ENCODE measurements at places on chromosomes 7 and 10.

GRCh38 chr10:18498998-18499397 lies 152.4 kb downstream of the NSUN6 start:
- DNase-seq = no peak

DNA sequence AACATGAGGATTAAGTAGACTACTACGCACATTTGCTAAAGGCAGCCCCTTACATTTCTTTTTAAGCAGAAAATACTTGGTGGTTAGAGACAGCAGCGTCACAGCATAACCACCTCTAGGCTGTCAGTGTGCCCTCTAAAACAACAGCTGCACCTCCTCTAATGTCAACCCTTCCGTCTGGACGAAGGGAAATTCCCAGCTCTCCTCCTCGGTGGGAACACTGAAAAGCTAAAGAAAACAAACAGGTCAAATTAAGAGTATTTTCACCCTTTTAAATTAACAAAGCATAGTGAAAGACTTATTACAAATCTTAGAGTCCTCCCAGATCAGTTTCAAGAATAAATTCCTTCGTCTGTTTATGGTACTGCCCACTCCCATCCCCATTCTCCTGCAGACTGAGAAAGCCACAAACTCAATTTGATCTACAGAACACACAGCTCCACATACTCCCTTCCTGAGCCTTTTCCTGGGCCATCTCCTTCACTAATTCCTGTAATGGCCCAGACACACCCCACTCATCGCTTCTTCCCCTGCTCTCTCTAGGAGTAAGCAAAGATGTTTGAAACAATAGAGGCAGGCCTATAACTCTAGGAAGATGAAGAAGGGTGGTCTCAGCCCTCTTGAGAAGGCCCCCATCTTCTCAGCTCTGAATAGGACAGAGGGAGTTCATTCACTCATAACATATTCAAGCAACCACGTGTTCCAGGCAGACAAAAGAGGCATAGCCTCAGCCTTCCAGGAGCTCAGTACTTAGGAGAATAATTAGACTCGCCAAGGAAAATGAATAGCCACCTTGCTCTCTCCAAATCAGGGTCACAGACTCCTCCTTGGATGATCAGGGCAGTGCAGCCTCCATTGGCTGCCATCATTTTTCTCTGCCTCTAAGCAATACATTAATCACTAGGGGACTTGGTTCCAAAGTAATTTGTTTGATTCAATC lies 47.5 kb upstream of the HNRNPH3 start:
- no peak for DNase-seq

DNA sequence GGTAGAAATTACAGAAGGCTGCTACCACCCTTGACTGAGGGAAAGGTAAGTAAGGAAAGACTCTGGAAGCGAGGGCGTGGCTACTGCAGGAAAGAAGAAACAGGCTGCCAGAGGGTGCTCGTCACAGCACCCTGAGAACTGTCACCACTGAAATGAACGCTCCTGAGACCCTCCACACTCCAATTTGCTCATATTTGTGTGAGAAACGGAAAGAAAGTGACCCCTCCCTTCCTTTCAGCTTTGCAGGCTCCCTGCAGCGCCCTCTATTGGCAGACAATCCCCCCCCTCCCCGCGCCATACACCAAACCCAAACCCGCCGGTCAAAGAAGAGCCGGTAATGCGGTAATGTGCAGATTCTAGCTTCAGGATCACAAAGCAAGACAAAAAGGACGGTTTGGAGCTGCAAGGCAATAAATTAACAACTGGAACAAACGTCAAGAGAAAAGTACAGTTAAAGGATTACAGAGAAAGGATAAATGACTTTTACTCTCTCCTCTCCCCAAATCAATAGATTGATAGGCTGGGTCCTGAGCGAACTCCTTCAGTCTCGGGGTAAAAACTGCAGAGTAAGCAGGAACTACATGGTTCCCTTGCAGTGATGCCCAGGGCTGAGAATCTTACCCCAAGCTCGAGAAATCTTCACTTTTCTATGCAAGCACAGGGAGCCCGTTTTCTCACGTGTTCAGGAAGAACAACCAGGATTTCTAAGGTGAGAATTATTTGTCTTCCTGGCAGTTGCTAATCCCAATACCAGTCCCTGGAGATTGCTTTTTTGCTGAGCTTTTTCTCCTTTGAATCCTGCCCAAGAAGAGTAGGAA lies 47.6 kb downstream of the STEAP1B start:
- peak; percentile 6 for DNase-seq

DNA sequence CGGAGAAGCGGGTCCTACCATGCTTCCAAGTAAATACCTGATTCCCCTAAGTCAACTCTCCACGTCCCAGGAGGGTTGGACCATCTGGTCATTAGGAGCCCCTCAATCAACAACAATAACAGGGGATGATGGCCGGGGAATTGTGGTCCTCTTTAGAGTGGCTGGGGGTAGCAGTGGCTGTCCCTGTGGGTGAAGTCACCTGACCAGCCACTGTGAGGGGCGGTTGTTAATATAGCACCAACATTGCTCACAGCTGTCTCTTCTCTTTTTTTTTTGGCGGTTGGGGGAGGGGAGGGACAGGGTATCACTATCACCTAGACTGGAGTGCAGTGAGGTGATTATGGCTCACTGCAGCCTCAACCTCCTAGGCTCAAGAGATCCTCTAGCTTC lies 67.9 kb downstream of the SPDYE5 start:
- no peak for DNase-seq

DNA sequence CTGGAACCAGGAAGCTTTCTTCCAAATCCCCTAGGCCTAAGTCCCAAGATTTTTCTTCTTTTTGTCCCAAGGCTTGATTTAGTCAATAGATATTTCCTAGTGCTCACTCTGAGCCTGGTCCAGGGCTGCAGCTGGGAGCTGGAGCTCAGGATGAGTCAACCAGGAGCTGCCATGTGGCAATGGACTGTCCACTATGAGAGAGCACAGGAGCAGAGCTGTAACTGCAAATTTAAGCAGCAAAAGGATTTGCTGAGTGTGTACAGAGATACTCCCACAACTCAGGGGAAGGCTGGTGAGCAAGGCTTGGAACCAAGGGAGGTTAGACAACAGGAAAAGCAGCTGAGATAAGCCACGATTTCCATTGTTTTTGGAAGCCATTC lies 92.1 kb upstream of the CXCL12 start:
- no peak for DNase-seq

GRCh38 chr10:28177944-28178637 lies 124.8 kb downstream of the MPP7 start:
- DNase-seq = peak; percentile 41

DNA sequence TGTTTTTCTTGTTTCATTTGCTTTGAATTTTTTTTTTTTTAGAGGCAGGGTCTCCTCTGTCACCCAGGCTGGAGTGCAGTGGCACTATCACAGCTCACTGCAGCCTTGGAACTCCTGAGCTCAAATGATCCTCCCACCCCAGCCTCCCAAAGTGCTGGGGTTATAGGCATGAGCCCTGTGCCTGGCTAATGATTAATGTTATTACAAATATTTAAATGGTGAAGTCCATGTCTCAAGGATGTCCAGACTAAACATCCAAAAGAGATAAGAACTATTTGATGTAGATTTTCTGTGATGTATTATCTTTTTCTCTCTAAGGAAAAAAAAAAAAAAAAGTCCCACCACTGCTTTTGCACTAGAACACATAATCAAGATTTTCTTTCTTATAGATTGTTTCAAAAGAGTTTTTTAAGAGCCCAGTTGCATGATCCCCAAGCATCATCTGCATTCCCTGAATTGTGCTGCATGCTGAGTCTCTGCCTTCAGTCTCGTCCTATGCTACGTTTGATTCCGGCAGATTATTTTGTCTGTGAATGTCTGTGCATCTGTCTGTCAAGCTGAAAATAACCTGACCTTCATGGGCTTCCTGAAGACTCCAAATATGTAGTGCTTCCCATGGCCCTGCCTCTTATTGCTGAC lies 33.4 kb downstream of the MACROH2A2 start:
- no peak for DNase-seq

All from CD4-positive, alpha-beta T cell treated with Interleukin-10 for 1 hour (primary cell).